Occipital lobe (tissue), 3 donors: ENCODE measurements at places on chromosomes 12 and 14. TPM values are rescaled to one million over a fixed set of nuclear protein-coding genes. Genes with fewer than 3 reads are reported as not detected.

SPIC gene
- total RNA-seq: 0.16 TPM

KRT75 gene
- total RNA-seq: not detected

EIF2S3B gene
- 1.9 TPM for total RNA-seq

SSTR1 gene
- total RNA-seq: 14.8 TPM

KRT78 gene
- 1.9 TPM for total RNA-seq

SIX6 gene
- not detected for total RNA-seq

KIF26A gene
- 13.1 TPM for total RNA-seq

IAPP gene
- not detected for total RNA-seq

TSPAN11 gene
- total RNA-seq: 4.8 TPM

SRSF9 gene
- 87.8 TPM for total RNA-seq

FAM161B gene
- total RNA-seq: 19.3 TPM

MYO1H gene
- 0.16 TPM for total RNA-seq

AMN gene
- not detected for total RNA-seq

TMEM30B gene
- total RNA-seq: 0.16 TPM

CLEC12A gene
- not detected for total RNA-seq

TMEM119 gene
- total RNA-seq: 2.2 TPM

FAM181A gene
- 3.0 TPM for total RNA-seq

ISM2 gene
- total RNA-seq: 0.78 TPM

CAPZA3 gene
- not detected for total RNA-seq

KLRC3 gene
- total RNA-seq: 2.2 TPM

SLCO1B1 gene
- total RNA-seq: 0.16 TPM

SLC5A8 gene
- 1.4 TPM for total RNA-seq

CCDC196 gene
- total RNA-seq: not detected

NTF3 gene
- 2.3 TPM for total RNA-seq

BDKRB2 gene
- 0.16 TPM for total RNA-seq

KRT74 gene
- total RNA-seq: not detected

DPF3 gene
- total RNA-seq: 5.3 TPM

RTL1 gene
- total RNA-seq: not detected

RILPL1 gene
- 4.8 TPM for total RNA-seq

OR4L1 gene
- not detected for total RNA-seq

FBXW8 gene
- total RNA-seq: 11.9 TPM

TBX3 gene
- total RNA-seq: 1.2 TPM

ACRBP gene
- total RNA-seq: 0.62 TPM
